ENCODE measurements at places on chromosomes 7 and 10. TPM values are rescaled to one million over a fixed set of nuclear protein-coding genes. Genes with fewer than 3 reads are reported as not detected.

SPDYE2 gene
- 3.4 TPM for polyA plus RNA-seq

NEBL gene
- 87.7 TPM for polyA plus RNA-seq

NEUROG3 gene
- not detected for polyA plus RNA-seq

KCP gene
- polyA plus RNA-seq: 14.0 TPM

RSPH10B2 gene
- not detected for polyA plus RNA-seq

GNAI1 gene
- 138 TPM for polyA plus RNA-seq

TAS2R41 gene
- polyA plus RNA-seq: not detected

ITPRID1 gene
- polyA plus RNA-seq: 0.01 TPM

C10orf67 gene
- polyA plus RNA-seq: 1.4 TPM

GTPBP4 gene
- polyA plus RNA-seq: 58.5 TPM

TRIM73 gene
- polyA plus RNA-seq: 6.6 TPM

MMRN2 gene
- polyA plus RNA-seq: 27.2 TPM

C7orf57 gene
- polyA plus RNA-seq: 0.58 TPM

ADAM22 gene
- 15.3 TPM for polyA plus RNA-seq

CALHM3 gene
- 0.10 TPM for polyA plus RNA-seq

DNA sequence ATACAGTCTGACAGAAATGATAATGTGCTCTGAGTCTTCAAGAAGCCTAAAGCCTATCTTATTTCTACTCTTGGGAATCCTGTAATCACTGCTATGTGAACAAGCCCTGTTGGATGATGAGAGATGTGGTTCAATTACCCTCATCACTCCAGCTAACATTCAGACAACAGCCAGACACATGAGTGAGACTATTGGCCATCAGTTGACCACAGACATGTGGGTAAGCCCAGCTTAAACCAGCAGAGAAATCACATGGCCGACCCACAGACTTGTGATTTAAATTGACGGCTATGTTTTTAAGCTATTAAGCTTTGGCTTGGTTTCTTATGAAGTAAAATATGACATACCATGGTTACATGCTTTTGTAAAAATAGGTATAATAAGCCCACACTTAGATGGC lies 2.6 kb downstream of the MBL2 start:
- no peak for DNase-seq

DNA sequence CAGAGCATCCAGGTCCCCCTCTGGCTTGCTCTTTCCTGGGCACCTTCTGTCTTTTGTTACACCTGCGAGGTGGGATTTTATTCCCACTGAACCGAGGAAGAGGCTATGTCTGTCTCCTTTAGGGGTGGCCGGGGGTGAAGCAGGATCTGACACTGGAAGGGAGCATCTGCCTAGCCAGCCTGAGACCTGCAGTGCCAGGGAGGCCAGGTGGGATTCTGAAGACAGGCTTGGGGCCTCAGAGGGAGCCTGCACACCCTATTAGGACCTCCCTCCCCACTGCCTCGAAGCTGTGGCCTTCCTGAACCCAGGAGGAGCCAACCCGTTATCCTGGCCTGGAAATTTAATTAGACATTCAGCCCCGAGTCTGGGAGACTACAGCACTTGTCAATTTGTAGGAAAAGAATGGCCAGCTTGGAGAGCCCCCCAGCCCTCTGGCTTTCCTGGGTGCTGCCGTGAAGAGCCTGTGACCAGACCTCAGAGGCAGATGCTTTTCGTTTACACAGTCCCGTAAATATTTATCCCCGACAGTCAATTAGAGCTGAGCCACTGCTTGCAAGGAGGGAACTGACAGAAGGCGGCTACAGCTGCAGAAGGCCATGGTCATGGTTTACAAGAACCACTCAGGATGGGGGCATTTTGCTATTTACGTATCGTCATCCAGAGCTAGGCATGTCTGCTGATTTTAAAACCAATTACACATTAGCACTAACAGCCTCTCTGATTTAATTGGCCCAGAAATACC lies 19.7 kb downstream of the CHAT start:
- DNase-seq: no peak

DNA sequence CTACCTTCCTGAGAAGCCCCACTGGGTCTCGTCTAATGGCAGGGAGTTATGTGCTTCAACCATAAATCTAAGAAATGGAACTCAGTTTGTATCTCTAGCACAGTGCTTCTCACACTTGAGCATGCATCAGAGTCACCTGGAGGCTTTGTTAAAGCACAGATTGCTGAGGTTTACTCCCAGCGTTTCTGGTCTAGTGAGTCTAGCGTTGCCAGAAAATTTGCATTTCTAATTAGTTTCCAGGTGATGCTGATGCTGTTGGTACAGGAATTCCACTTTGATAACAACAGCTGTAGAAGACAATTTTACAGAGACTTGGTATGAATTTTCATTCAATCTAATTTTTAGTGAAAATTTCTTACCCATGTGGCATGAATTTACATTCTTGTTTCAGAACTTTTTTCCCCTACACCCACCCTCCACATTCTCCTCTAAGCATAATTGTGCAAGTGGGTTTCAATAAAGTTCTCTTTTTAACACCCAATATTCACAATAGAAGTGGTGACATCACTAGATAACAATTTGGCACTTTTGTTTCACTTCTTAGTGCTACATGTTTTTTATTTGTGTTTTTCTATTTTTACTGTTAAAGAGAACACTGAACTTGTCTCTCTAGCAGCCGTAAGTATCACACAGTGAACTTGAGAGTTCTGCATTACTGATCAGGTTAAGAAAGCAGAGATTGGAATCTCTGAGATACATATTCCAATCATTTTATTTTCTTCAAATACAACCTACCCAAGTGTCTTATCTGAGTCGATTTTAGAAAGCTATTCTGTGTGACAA lies 48.4 kb upstream of the BET1 start:
- no peak for DNase-seq

GRCh38 chr10:113080925-113081229 lies 130.8 kb downstream of the TCF7L2 start:
- no peak for DNase-seq

GRCh38 chr7:139259142-139259541 lies 28.1 kb downstream of the UBN2 start:
- DNase-seq: no peak

GRCh38 chr10:637221-637620 lies 52.2 kb downstream of the DIP2C start:
- DNase-seq: no peak

DNA sequence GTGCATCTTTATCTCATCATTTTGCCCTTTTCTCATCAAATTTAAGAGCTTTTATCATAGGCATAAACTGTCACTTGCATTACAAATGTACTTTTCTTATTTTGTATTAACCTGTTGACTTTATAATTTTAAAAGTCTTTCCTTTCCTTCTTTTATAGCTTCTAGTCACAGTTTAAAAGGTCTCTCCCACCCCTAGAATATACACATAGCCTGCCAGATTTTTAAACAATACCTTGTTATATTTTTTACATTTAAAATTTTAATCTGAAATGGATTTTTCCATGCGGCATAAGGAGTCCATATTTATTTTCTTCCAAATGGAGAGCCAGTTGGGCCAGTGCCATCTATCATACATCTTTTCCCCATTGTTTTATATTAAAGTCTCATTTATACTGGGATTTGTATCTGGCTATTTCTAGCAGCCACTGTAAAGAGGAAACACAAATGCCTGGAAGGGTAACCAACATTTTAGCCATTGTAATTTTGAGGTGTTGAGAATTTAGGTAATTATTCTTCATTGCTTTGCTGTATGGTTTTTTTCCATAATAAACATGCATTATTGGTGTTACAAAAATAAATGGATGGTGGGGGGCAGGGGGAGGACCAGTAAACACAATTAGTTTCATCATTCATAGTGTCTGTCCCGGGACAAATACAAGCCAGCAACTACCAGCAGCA lies 92.8 kb downstream of the CCDC71L start:
- DNase-seq: no peak

DNA sequence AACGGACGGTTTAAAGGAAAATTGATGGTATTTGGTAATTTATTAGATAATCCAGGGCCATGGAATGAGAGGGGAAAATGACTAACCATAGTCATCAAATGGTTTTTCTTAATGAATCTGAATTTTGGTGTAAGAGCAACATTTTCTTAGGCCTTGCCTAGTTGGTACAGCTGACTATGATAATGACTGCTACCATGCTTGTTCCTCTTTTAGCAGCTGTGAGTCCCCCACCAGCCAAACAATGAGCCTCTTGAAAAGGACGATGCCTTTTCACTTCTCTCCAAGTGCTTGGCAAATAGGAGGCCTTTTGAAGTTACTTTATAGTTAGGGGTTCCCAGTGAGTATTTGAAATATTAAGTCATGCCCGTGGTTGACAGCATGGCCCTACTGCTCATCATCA lies 53.0 kb downstream of the TRUB1 start:
- DNase-seq: no peak

DNA sequence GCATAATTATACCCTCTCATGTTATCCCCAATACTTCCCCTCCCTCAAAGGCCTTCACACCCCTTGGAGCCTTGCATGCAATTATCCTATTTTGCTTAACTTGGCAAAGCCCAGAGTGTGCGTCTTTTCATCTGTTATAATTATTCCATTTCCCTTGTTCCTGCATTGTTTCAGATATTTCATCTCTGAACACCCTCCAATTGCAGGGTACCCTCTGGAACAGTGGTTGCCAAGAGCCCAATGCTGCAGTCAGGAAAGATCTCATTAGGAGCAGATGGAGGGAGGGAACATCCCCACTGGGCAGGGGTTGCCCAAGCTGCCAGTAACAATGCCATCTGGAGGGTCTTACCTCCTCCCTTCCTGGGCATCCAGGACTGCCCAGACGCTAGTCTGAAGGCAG lies 18.4 kb upstream of the GOLGA7B start:
- no peak for DNase-seq

DNA sequence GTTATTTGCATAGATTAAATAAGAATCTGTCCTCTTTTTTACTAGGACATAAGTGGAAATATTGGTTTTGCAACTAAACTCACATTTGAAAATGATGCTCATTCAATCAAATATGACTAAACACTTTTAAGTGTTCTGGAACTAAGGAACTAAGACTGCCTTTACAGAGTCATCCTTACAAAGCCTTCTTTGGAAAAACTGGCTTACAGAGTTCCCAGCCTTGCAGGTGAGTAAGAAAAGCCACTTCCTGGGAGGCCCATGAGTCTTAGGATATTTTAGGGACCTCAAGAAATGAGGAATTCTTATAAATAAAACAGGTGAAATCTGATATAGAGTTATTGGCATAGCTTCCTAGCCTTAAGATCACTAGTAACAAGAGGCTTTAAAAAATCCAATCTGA lies 135.5 kb downstream of the ALOX5 start:
- no peak for DNase-seq

GRCh38 chr10:86958901-86959736 lies 720 bp downstream of the SNCG start:
- no peak for DNase-seq

GRCh38 chr7:85719981-85720953 lies 533.4 kb upstream of the SEMA3D start:
- no peak for DNase-seq

DNA sequence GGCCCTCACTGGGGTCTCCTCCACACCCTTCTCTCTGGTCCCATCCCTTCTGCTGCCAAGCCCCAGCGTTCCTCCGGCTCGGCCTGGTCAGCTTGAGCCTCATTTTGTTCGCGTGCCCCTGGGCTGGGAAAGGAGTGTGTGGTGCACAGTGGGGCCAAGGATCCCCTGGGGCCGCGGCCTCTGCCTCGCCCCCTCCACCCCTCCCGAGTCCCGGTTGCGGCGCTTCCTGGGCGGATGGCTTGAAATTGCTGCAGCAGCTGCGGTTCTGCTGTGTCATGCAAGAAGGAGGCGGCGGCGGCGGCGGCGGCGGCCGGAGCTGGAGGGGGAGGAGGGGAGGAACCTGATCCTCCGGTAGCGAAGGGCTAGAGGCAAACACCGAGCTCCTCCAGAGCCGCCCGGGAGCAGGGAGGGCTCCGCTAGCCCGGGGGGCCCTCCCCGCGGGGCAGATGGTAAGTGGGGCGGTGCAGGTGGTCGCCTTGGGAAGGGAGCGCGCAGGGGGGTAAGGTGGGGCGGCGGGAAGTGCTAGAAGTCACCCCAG lies 217.8 kb upstream of the MKLN1 start:
- DNase-seq: no peak

GRCh38 chr10:74930965-74931364 lies 104.6 kb downstream of the KAT6B start:
- no peak for DNase-seq

GRCh38 chr10:110495731-110496552 lies 1.8 kb upstream of the DUSP5 start:
- DNase-seq: no peak

GRCh38 chr7:128882134-128882533 lies 19.5 kb downstream of the ATP6V1F start:
- no peak for DNase-seq

GRCh38 chr10:88262591-88263234 lies 320.4 kb downstream of the RNLS start:
- DNase-seq: no peak

GRCh38 chr7:117014099-117014656 lies 60.9 kb downstream of the ST7 start:
- DNase-seq: no peak

DNA sequence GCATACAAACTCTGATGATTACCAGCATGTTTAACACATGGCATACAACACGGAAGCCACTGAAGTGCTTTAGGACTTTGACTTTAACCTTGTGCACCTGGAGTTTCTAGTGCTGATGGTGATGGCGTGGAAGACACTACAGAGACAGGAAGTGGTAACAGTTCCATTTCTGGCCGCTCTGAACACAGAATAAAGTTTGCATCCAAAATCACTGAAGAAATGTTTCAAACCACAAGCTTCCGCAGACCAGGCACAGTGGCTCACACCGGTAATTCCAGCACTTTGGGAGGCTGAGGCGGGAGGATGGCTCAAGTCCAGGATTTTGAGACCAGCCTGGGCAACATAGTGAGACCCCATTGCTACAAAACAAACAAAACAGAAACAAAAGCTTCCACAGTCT lies 40.3 kb upstream of the TNPO3 start:
- DNase-seq: no peak

GRCh38 chr10:106506526-106507283 lies 657.8 kb downstream of the SORCS1 start:
- no peak for DNase-seq

GRCh38 chr7:28500138-28500537 lies 87.8 kb downstream of the CREB5 start:
- no peak for DNase-seq

DNA sequence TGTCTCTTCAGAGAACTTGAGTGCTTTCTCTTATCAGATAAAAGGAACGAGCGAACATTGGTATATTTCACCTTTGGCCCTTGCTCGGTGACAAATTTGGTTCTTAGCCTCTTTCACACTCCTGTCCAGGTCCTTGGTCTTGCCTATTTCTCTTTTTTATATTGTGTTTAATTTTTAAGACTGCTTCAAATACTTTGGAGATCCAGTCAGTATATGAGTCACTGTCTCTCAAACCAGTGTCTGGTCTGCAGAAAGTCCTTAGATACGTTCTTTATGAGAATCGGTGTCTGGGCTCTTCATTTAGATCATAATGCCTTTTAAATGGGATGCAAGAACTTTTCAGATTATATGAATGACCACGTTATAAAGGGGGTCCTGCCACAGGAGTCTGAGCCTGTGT lies 55.0 kb downstream of the PIK3AP1 start:
- DNase-seq: no peak

All from right renal pelvis (tissue), 4 donors.